ENCODE measurements at places on chromosomes 3 and 15.

GRCh38 chr15:63195569-63196015 lies 6.2 kb downstream of the RAB8B start:
- DNase-seq: no peak

DNA sequence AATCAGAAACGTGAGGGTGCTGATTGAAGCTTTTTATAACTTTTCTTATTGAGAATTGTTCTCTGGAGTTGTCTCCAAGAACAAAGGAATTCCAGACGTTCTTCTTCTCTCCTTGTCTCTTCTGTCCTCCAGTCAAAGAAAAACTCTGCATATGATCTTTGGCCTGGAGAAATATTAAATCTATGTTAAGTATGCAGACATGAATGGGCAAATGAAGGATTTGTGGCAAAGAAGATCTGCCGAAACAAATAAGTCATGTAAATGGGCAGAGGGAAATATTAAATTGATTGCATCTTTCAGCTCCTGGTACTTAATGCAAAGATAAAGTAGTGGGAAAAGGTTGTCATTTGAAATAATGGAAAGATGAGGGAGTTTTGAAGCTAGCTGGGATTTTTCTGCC lies 74.9 kb downstream of the IGF1R start:
- DNase-seq: no peak

- DNase-seq: peak; percentile 83
Observed at GRCh38 chr15:44081026-44082013, 113.8 kb downstream of the FRMD5 start.

GRCh38 chr3:126083138-126083445 lies 832 bp downstream of the SLC41A3 start:
- DNase-seq: no peak

DNA sequence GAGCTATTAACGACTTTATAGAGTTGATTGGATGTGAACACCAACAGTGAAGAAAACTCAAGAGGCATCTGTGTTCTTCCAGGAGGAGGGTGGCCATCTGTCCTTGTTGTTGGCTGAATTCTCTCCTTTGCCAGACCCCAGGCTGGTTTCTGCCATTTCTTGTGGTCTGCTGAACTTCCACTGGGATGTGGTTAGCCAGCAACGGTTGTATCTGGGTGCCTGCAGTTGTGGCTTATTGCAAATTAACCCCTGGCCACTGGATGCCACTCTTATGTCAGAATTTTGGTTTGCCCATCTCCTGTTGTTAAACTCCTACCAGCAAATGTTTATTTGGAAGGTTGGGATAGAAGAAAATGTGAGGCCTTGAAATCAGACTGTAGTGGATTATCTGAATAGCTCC lies 163.6 kb upstream of the TBC1D5 start:
- DNase-seq: no peak

Measured in EH (cell line).